SK-N-SH treated with all-trans-retinoic acid at 6 μM for 48 hours (cell line): ENCODE measurements at places on chromosomes 16 and 17.
A peak's percentile ranks its signal among the peaks of the same experiment; 100 is the strongest.

- ATAC-seq: peak; percentile 45
These were observed 13.1 kb upstream of the SREBF1 start for GRCh38 chr17:17849845-17850373.

DNA sequence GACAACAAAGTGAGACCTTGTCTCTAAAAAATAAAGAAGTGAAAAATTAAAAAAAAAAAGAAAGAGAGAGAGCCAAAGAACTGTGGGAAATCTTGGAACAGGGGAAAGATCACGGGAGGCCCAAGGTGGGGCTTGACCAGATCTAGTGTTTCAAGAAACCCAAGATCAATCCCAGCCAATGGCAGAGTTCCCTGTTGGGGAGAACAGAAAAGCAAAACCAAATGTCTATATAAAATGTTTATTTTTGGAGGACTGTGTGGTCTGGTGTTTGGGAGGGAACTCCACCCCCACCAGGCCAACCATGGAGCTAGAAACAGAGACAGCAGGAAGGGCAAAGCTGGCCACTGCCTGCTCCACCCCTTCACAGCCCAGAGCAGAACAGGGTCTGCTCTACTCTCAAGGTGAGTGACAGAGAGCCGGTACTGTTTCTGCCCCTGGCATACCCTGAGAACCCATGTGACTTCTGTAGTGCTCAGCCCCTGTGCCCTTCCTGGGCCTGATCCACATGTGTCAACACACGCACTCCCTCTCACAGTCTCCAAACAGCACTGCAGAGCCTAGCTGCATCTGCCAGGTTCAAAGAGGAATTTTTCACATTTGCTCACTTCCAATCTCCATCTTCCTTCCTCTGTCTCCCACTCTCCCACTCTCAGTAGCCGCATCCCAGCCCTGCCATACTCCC is 3.7 kb downstream of the TMEM101 start:
- no peak for ATAC-seq

GRCh38 chr17:76076146-76076764 is 1.7 kb downstream of the GALR2 start:
- ATAC-seq: no peak

- no peak for ATAC-seq
These were observed 13.5 kb downstream of the ANKRD11 start for GRCh38 chr16:89476811-89477261.

- no peak for ATAC-seq
These were observed 7.1 kb upstream of the BAHCC1 start for GRCh38 chr17:81388091-81388611.

GRCh38 chr17:45149037-45149668 is 878 bp downstream of the HEXIM1 start:
- ATAC-seq: peak; percentile 57

GRCh38 chr16:23865853-23866252 is 30.1 kb downstream of the PRKCB start:
- no peak for ATAC-seq

DNA sequence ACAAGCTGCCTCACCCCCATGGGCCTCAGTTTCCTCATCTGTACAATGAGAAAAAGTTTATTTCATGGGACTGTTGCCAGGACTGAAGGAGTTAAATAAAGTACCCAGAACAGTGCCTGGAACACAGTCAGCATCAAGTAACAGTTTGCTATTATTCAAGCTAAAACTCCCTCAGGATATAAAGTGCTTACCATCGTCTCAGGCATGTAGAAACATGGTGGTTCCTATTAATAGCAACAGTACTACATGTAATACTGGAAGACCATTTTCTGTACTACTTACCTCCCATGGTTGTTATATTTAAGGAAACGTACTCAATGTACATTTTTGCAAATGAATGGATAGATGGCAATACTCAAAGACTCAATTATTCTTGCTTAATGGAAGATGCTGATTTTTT is 93.4 kb downstream of the NCOR1 start:
- ATAC-seq: no peak

- no peak for ATAC-seq
These were observed 530.4 kb downstream of the XYLT1 start for GRCh38 chr16:16940351-16940750.

GRCh38 chr17:48892940-48893645 is 506 bp downstream of the ATP5MC1 start:
- no peak for ATAC-seq

DNA sequence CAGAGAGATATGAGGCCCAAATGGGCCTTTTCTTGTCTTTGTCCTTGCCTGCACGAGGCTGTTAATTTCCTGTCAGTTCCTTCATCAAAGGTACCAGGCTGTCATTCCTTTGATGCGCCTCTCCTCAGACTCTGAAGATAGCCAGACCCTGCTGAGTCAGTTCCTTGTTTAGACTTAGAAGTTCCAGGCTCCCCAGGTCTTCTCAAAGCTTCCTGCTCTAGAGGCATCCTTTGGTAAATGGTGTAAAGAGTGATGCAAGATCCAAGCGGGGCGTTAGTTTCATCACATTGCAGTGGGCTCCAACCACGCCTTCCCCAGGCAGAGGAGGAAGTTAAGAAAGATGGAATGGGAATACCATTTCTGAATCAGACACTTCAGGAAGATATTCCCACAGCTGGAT is 4.0 kb upstream of the CDH11 start:
- no peak for ATAC-seq

DNA sequence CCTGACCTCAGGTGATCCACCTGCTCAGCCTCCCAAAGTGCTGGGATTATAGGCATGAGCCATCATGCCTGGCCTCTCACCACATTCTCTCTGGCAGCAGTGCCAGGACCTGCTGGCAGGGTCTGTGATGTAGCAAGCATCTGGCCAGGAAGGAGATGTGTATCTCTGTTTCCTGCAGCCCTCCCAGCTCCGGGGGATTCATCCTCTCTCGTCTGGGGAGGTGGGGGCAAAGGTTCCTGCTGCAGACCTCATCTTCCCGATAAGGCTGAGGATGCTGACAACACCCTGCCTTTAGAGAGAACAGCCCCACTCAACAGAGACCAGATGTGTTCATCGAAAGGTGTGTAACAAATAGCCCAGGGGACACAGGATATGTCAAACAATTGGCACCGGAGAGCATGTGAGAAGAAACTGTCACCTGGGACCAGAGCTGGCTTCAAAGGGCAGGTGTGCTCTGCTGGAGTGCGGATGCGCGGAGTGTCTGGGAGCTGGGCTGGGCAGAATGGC is 54.8 kb upstream of the SEC14L1 start:
- no peak for ATAC-seq

- no peak for ATAC-seq
These were observed 23.1 kb downstream of the DEF8 start for GRCh38 chr16:89971495-89972243.

GRCh38 chr16:54318941-54319340 is 32.4 kb upstream of the IRX3 start:
- ATAC-seq: no peak; the same call in 2 of the 3 replicates

DNA sequence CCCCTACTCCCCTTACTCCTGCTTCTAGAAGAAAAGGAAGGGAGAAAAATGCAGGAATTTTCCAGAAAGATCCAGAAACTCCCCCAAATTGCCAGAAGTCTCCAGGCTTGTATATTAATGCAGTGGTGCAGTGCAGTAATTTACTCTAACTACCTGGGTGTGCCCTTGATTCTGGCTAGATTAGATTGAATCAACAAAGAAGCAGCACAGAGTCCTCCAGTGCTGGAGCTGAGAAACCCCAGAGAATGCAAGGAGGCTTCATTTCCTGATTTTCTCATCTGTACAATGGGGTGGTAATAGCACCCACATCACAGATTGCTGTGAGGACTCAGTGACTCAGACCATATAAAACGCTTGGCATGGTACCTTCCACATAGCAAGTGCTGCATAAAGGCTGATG is 247.3 kb upstream of the RPL38 start:
- no peak for ATAC-seq

DNA sequence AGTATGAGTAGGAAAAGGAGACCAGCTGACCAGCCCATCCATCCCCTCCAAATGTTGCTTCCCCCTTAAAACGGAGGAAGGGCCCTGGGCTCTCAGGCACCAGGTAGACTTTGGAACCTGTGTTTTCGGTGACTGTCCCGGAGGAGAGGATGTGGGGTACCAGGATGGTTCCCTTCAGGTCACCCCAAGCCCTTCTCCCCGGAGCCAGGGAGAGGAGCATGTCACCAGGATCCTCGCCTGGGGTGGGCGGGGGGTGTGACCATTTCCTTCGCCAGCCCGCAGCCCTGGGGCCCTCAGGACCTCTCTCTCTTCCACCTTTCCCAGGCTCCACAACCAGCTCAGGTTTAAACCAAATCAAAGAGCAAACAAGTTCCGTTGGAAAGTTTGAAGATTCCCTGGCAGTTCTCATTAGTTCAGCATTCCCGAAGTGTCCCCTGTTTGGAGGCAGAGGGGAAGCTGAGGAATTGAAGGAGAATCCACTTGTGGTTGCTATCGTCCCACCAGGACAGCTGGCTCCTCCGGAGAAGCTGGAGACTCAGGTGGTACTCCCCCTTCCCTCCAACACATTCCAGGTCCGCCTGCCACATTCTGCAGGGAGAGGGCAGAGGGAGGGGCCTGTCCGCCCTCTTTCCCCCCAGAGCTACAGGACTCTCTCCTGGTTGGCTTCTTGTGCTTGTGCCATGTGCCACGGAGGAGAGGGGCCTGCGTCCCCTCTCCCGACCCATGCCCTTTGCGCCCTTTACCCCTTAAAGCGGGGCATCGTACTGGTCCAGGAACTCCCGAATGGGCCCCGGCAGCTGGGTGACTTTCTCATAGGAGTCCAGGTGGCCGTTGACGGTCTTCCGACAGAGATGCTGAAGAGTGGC is 2.0 kb downstream of the SOCS3 start:
- no peak for ATAC-seq

GRCh38 chr16:51577621-51578303 is 426.7 kb upstream of the SALL1 start:
- ATAC-seq: no peak

DNA sequence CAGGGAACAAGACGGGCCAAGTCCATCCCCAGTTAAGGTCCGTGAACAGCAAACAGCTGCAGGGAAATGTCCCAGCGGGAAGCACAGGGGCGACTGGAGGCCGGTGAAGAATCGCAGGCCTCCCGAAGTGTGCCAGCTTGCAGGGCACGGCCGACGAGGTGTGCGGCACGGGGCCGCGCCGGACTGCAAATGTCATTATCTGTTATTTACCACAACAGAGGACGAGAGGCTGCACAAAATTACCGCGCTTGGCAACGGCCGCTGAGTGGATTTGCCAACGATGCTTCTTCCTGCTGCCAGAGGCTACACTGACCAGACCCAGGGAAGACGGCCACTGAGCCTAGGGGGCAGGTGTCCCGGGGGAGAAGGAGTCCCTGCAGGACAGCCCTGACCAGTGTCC is 53.1 kb downstream of the RPH3AL start:
- ATAC-seq: no peak; the same call in 2 of the 3 replicates

DNA sequence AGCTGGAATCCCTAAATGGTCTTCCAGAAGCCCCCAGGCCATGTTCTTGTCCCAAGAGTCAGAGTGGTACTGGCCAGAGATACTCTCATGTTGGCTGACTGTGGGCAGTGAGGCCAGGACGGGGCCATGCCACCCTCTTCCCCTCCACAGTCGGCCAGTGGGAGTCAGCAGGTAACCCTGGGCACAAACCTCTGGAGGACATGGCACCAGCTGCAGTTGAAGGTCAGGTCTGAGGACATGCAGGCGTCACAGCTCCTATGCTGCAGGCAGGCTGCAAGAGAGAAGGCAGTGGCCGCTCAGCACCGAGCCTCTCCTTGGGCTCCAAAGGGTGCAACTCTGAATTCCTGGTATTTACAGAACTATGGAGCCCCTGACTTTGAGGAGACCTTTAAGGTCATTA is 68.2 kb downstream of the PLXDC1 start:
- ATAC-seq: no peak

- no peak for ATAC-seq
These were observed 10.3 kb upstream of the RMI2 start for GRCh38 chr16:11334831-11335404.

- no peak for ATAC-seq
These were observed 365.7 kb upstream of the CA10 start for GRCh38 chr17:52524096-52524637.

DNA sequence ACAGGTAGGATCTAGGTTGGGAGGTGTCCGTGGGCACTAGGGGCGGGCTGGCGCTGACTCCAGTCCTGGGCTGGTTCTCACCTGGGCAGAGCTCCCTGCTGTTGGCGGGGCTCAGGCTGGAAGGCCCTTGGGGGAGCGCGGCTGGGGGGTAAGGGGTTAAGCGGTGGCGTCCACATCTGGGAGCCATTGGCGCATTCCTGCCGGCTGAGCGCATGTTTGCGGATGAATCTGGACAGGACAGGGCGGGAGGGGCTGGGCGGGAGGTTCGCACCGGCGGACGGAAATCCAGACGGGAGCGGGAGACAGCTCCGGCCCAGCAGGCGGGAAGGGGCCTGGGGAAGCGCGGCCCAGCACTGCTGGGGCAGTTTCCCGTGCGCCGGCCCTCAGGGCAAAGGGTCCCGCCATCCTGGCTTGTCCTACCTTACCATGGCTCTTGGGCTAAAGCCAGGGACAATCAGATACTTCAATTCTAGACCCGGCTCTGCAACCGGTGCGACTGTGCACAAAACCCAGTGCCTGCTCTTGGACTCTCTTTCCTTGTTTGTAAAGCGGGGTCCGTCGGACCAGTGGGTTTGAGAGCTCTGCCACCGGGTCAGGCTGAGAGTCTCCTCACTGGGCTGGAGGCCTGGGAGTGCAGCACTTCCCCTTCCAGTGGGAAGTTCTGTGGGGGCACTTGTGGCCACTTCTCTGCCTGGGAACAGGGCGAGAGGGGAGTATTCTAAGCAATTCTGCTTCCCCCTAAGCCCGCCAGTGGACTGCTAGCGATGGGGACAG is 7.8 kb downstream of the RARA start:
- ATAC-seq: peak; percentile 30

DNA sequence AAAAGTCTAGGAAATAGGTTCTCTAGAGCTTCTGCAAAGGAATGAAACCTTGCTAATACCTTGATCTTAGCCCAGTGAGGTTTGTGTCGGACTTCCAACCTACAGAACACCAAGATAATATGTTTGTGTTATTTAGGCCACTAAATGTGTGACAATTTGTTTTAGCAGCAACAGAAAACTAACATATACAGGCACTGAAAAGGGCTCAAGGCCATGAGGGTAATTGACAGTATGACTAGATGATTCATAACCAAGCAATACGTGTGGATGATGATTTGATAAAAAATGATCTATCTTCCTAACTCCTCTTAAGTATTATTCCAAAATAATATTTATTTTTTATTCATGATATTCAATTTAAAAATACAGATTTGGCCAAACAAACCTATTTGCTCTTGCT is 27.7 kb upstream of the MED13 start:
- ATAC-seq: no peak

GRCh38 chr16:56787167-56787566 is 57.2 kb downstream of the NUP93 start:
- ATAC-seq: no peak

DNA sequence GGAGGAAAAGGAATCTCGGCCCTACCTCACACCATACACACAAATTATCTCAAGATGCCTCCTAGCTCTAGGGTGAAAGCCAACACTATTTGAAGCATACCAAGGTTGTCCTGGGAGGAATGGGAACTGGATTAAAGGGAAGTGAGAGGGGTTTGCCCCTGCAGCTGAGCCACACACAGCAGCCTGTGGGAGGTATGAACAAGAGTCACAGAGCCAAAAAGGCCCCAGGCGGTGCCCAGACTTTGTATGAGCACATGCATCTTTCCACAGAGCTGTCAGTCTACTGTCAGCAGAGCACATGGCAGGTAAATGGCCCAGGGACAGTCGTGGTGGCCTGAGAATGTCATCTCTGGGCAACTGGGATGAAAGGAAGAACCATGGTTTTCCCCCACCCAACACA is 31.0 kb upstream of the RCVRN start:
- no peak for ATAC-seq
